ENCODE measurements at places on chromosomes 5 and 9.
A peak's percentile ranks its signal among the peaks of the same experiment; 100 is the strongest.

GRCh38 chr5:177022386-177023302 is at the start of gene ZNF346:
ZNF346 (plus strand) TSS chr5:177022696; CDS start chr5:177022739, 43 bp downstream.
- DNase-seq = peak; percentile 92

DNA sequence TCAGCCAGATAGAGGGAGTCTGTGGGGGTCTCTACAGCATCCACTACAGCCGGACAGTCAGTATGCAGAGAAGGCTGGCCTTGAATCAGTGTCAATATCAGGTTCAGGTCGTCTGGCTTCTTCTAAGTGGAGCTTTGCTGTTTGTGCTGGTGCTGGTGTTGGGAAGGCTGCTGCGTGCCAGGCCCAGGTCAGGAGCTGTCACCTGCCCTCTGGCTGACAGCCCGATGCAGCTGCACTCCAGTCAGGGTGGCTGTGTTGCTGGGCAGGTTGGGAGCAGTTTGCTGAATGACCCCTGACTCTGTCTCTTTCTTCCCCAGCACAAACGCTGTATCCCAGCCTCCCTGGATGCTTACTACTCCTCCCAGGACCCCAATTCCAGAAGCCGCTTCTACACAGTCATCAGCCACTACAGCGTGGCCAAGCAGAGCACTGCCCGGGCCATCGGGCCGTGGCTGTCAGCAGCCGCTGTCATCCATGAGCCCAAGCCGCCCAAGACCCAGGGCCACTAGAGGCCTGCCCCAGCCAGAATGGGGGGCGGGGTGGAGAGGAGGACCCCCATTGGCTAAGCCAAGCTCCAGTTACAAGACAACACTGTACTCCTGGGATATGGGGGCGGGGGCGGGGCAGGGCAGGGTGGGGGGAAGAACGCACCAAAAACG is 61.6 kb downstream of the NSG2 start:
- DNase-seq = no peak

DNA sequence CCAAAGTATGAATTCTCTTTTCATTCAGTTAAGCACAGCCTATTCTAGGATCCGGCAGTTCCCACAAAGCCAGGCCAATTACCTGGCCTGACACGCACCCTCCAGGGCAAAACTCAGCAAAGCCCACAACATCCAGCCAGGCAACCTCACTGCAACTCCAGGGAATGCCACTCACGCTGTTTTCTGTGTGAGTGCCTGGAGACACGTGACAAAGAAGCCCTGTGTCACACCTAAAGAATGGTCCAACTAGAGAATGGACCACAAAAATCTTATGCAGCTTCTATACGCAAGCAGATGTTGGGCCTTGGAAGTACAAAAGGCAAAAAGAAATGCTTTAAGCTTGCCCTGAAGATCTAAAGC is 20.2 kb downstream of the RETREG1 start:
- DNase-seq = peak; percentile 2

DNA sequence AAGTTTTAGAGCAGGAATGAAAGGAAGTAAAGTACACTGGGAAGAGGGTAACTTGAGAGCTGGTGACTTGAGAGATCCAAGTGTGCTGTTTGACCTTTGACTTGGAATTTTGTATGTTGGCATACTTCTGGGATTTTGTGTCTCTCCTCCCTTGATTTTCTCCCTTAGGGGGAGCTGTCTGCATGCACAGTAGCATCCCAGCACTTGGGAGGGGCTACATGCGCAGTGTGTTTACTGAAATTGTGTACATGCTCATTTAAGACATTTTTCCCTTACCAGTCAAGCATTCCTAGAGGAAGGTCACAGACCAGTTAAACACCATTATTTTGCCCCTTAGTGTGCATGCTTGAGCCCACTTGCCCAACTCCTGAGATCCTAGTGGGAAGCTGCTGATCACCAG is 120.1 kb downstream of the ZNF622 start:
- peak; percentile 1 for DNase-seq

- DNase-seq = peak; percentile 69
Observed at GRCh38 chr9:93450945-93451815, at the start of gene FAM120A. FAM120A (plus strand) TSS chr9:93451685; CDS start chr9:93451916, 231 bp downstream.

DNA sequence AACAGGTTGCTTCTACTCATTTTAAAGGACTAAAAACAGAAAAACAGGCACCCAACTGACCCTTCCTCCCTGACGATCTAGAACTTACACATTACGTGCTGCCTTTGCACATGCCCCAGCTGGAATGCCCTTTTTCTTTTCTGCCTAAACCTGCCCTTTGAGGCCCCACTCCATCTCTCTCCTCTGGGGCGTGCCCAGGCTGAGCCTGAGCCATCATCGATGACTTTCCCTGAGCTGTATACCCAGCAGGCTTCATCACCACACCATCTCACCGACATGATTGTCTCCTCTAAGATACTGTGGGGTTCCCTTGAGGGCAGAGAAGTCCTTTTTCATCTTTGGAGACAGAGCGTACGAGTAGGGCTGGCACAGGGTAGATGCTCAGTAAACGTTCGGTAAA is 24.1 kb upstream of the GABBR2 start:
- DNase-seq = no peak

DNA sequence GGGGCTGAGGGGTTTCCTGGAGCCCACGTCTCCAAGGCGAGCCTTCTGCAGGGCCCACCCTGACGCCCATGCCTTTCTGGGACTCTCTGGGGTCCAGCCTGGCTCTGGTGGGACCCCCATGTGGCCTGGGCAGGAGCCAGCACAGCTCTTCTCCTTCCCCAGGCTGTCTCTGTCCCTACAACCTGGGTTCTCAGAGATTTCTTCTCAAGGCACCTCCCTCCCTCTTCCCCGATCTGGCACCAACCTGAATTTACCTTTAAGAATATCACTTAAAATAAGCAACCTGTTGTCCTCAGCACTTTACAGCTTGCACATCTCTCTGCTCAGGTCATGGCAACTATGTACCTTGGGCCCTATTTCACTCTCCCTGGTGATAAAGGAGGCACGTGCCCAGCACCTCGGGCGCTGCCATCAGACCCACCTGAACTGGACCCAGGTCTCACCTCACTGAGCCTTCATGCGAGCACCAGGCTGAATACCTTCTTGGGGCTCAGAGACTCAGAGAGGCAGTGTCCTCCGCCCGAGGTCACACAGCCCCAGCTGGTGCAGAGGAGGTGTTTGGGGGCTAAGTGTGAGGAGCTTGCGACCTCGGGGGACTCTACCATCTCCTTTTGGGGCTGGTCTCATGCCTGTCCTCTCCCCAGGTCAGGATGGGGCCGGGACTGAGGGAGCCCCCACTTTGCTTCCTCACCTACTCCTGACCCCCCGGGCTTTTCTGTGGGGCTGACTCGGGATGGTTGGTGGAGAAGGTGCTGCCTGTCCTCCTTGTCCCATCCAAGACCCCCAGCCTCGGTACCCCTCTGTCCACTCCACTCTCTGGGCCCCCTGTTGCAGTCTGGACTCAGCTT is 217.7 kb downstream of the C9orf50 start:
- DNase-seq = no peak

- DNase-seq = peak; percentile 72
Observed at GRCh38 chr9:33106827-33107621, 30.6 kb upstream of the SMU1 start.

- no peak for DNase-seq
Observed at GRCh38 chr5:96065685-96066385, 104.2 kb upstream of the ELL2 start.

DNA sequence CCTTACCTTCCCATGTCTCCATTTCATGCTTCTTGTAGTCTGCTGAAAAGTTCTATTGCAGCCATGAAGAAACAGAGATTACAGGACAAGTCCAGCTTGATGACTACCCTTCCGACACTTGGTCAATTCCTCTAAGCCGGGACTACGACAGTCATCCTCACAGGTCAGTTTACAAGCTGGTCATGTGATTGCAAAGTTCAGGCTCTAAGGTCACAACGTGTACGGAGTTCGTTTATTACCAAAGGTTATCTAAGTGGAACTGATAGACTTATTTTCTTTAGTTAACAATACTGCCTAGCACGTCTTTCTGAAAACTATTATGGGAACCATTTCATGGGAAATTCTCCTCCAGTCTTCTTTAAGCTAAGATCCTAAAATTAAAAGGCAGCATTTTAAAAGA is 88.5 kb upstream of the NR5A1 start:
- DNase-seq = no peak

DNA sequence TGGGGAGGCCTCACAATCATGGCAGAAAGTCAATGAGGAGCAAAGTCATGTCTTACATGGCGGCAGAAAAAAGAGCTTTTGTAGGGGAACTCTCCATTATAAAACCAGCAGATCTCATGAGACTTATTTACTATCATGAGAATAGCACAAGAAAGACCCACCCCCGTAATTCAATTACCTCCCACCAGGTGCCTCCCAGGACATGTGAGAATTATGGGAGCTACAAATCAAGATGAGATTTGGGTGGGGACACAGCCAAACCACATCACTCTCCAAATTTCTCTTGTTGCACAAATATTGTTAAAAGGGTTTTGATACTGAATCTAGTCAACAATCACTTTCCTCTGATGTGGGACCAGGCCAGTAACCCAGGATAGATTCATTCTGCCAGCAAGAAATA is 1176.1 kb downstream of the CDH9 start:
- DNase-seq = no peak

- no peak for DNase-seq
Observed at GRCh38 chr5:95780597-95780996, 41.9 kb downstream of the GLRX start.

- no peak for DNase-seq
Observed at GRCh38 chr5:5363045-5363444, 59.4 kb upstream of the ICE1 start.

GRCh38 chr9:70613024-70613768 is 198.7 kb upstream of the KLF9 start:
- no peak for DNase-seq
